PC-9 (cell line): ENCODE measurements at places on chromosomes 12 and 14. TPM values are rescaled to one million over a fixed set of nuclear protein-coding genes. Genes with fewer than 3 reads are reported as not detected.

Gene SERPINA5
- total RNA-seq, result not detected in 2 replicates

Gene MYO1H
- not detected in 2 replicates for total RNA-seq

Gene LGALS3
- 122 and 142 TPM in 2 replicates for total RNA-seq

Gene KRT79
- 0.28 TPM in 1 of 2 replicates, not detected in the other for total RNA-seq

Gene ASPG
- total RNA-seq, result 0.33 TPM in 1 of 2 replicates, not detected in the other

Gene TBX5
- not detected in 2 replicates for total RNA-seq

GRCh38 chr12:23803540-23803939 is 145.9 kb downstream of the SOX5 start:
- DNase-seq, result no peak
- H3K4me1 ChIP-seq, result no peaks in the 10 kb centered on the region
- H3K36me3 ChIP-seq, result no peaks in the 10 kb centered on the region
- H3K27ac ChIP-seq, result no peak overlapping the region

DNA sequence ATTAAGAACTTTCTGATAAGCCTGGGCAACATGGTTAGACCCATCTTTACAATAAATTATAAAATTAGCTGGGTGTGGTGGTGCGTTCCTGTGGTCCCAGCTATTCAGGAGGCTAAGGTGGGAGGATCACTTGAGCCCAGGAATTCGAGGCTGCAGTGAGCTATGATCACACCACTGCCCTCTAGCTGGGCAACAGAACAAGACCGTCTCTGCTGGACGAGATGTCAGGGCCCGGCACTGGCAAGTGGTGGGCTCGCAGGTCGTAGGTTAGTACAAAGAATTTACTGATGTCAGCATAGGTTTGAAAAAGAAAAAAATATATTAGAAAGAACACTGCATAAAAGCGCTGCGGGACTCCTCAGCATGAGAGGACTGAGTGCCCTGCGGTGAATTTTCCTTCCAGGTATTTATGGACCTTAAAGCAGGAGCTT is 15.7 kb upstream of the VSIG10 start:
- H3K4me3 ChIP-seq, result no peak overlapping the region
- no peak overlapping the region for H3K27ac ChIP-seq
- DNase-seq, result no peak
- no peaks in the 10 kb centered on the region for H3K27me3 ChIP-seq
- no peaks in the 10 kb centered on the region for H3K4me1 ChIP-seq
- H3K36me3 ChIP-seq, result no peaks in the 10 kb centered on the region

- DNase-seq, result no peak
- no peaks in the 10 kb centered on the region for H3K27me3 ChIP-seq
- H3K27ac ChIP-seq, result peak overlapping the region; percentile 40
- H3K4me1 ChIP-seq, result peaks cover 71% of the 10 kb centered on the region
- H3K4me3 ChIP-seq, result no peak overlapping the region
- peaks cover 41% of the 10 kb centered on the region for H3K36me3 ChIP-seq
Observed at GRCh38 chr14:61718039-61718438, 22.7 kb downstream of the HIF1A start.

- no peak overlapping the region for H3K4me3 ChIP-seq
- no peaks in the 10 kb centered on the region for H3K4me1 ChIP-seq
- no peaks in the 10 kb centered on the region for H3K36me3 ChIP-seq
- no peak overlapping the region for H3K27ac ChIP-seq
Observed at GRCh38 chr14:97603201-97603600, 806.0 kb downstream of the VRK1 start.

DNA sequence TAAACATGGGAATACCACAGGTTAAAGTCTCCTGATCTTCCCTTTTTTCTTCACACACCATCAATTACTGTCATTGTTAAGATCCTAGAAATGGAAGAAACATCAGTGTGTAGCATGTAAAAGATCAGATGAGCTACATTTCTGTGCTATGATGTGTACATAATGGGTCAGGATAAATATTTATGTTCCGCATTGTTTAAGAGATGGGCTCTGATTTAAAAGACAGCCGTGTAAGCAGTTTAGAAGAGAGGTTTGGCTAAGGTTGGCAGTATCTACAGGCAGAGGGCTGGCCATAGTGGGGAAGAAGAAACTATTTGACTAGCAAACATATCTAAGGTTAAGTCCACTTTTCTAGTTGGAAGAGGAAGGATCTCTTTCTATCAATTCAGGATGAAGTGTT is 49.4 kb downstream of the LRRC9 start:
- H3K4me3 ChIP-seq, result no peak overlapping the region
- no peaks in the 10 kb centered on the region for H3K4me1 ChIP-seq
- no peak for DNase-seq
- no peaks in the 10 kb centered on the region for H3K36me3 ChIP-seq
- H3K27me3 ChIP-seq, result no peaks in the 10 kb centered on the region
- H3K27ac ChIP-seq, result no peak overlapping the region

GRCh38 chr12:95126736-95127135 is 53.3 kb upstream of the NR2C1 start:
- no peaks in the 10 kb centered on the region for H3K27me3 ChIP-seq
- 0 out of 2 replicates have a peak, but pooled peaks cover 9% of the 10 kb centered on the region for H3K36me3 ChIP-seq
- H3K4me1 ChIP-seq, result no peaks in the 10 kb centered on the region
- no peak overlapping the region for H3K27ac ChIP-seq
- H3K4me3 ChIP-seq, result no peak overlapping the region
- no peak for DNase-seq

DNA sequence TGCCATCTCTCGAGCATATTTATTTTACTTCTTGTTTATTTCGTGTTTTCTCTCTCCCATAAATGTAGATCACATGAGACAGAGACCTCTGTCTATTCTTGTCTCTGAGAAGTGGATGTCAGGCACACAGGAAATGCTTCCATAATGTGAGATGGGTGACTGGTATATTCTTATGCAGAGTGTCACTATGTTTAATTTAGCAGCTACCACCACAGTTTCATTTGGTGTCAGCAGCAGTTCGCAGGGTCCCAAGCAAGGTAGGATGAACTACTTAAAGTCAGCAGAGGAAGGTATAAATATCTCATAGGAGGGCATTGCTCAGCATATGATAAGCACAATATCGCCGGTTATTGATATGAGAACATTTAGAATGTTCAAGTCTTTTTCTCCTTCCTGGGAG is 180.9 kb upstream of the CNTN1 start:
- H3K36me3 ChIP-seq, result no peaks in the 10 kb centered on the region
- no peak overlapping the region for H3K4me3 ChIP-seq
- no peaks in the 10 kb centered on the region for H3K4me1 ChIP-seq
- no peak for DNase-seq
- no peak overlapping the region for H3K27ac ChIP-seq

DNA sequence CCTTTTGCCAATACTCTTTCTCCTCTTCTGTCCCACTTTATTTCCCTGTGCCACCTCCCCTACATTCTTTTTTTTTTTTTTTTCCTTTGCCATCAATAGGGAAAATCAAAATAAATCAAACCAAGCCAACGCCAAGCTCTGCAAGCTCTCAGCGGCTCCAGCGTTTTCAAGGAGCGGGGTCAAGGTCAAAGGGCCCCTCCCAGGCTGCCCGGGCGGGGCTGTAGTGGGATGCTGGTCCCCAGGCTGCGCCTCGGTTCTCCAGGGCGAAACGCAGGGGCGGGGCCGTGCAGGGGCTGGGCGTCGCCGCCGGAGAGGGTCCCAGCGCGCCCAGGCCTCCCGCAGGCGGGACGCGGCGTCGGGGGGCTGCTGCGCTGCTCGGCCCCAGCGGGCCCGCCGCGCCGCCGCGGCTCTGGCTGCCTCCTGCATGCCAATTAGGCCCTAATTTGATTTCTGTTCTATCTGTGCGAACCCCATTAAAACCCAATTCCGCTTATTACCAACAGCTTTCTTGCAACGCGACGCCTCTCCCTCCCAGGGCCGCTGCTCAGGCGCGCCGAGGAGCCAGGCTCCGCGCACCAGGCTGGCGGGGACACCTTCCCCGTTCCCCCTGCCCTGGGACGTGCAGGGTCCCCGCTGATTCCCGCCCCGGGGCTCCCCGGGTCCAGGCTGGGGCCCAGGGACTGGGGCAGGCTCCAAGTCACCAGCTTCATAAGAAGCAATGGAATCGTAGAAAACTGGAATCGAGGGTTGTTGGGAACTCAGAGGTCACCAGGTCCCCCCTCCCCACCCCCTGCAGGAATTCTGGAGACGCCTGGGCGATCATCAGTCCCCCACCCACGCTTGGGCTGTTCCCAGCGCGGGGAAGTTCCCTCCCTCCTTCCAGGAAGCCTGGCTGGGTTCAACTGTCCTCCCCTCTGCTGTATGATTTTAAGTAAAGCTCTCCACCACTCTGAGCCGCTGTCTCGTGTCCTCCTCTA is 50.7 kb upstream of the MAP1LC3B2 start:
- H3K4me3 ChIP-seq, result no peak overlapping the region
- DNase-seq, result no peak
- no peaks in the 10 kb centered on the region for H3K27me3 ChIP-seq
- H3K36me3 ChIP-seq, result no peaks in the 10 kb centered on the region

DNA sequence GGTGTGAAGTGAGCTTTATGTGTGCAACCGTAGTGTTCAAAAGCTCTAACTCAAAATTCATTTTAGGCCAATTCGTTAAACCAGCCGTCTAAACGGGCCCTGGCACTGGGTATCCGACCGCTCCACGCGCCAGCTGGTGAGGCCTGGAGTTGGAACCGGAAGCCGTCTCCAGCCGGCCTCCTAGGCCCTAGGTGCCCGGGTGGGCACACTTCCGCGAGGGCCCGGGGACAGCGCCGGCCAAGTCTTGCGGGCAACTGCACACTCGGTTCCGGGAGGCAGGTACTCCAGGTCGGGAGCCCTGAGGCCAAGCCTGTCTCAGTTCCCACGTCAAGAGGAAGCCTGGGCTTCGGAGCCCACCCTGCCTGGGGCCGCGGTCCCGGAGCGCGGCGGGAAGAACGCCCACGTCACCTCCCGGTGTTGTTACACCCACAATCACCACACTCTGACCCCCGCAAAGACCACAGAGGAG is 16.2 kb downstream of the OTX2 start:
- no peak overlapping the region for H3K4me3 ChIP-seq
- DNase-seq, result no peak
- no peaks in the 10 kb centered on the region for H3K36me3 ChIP-seq
- no peak overlapping the region for H3K27ac ChIP-seq

DNA sequence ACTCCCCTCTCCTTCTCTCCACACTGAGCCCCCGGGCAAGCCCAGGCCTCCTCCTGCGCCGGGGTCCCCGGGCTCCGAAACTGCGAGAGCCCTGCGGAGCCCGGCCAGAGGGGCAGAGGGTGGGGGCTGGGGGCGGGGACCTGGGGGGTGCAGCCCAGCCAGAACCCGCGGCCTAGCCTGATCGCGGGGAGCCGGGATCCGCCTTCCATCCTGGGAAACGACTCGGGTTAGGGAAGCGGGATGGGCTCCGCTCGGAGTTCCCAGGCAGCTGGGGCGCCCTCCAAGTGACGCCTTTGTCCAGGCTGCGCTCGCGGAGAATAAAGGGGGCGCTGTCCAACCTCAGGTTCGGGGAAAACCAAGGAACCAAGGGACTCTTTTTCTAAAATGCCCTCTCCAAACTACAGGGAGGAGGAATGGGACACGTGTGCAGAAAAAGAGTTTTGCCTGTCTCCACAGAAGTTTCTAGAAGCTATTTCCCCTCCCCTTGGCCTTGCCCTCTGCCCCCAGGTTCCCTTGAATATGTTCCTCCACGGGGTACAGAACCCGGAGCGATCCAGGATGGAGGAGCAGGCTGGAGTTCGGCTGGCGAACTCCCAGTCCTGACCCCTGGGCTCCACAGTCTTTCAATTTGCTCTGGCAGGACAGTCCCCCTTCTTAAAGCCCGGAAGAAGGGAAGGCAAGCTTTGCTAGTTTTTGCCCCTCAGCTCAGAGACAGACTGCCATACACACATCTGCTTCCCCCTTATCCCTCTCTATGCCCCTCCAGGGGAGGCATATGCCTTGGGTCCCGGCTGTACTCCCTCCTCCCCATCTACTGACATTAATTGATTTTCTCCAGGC is 13.9 kb downstream of the NKX2-1 start:
- H3K4me1 ChIP-seq, result no peaks in the 10 kb centered on the region
- no peak overlapping the region for H3K27ac ChIP-seq
- no peak for DNase-seq
- no peak overlapping the region for H3K4me3 ChIP-seq

DNA sequence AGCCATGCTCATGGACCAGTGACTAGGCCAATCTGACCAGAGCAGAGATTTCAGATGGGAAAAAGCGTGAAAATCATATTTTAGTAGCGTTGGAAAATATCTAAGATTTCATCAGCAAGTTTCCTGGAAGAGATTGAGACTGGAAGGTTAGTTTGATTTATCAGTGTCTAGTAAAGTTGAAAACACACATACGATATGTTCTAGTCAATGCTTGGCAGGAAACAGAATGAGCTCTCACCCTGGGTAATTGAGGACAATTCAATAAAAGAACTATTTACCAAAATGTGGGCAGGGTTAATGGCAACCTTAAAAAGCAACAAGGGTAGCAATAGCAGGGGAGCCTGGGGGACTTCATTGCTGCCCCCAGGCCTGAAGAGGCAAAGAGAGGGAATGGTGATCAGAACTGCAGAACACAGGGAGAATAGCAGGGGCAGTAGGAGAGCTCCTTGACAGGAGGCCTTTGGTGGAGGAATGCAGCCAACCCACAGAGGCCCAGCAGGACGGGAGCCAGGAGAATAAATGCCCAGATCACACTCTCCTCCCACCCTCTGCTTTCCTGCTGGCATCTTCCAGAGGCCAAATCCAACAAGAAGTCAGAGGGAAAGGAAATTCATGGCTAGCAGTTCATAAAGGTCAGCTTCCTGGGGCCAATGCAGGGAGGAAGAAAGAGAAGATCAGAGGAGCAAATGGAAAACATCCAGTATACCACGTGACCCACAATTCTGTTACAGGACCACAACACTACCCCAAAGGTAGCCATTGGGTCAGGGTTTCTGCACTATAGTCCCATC is 27.6 kb upstream of the LRP6 start:
- no peak for DNase-seq
- H3K4me1 ChIP-seq, result no peaks in the 10 kb centered on the region
- no peak overlapping the region for H3K27ac ChIP-seq
- no peaks in the 10 kb centered on the region for H3K27me3 ChIP-seq
- H3K36me3 ChIP-seq, result no peaks in the 10 kb centered on the region

- no peaks in the 10 kb centered on the region for H3K27me3 ChIP-seq
- H3K4me3 ChIP-seq, result no peak overlapping the region
- peaks cover 32% of the 10 kb centered on the region for H3K4me1 ChIP-seq
- H3K36me3 ChIP-seq, result peaks cover 28% of the 10 kb centered on the region
- DNase-seq, result no peak
Observed at GRCh38 chr14:77301103-77301502, 19.6 kb downstream of the POMT2 start.

GRCh38 chr12:106359646-106360399 is 2.3 kb downstream of the POLR3B start:
- H3K27me3 ChIP-seq, result no peaks in the 10 kb centered on the region
- H3K4me1 ChIP-seq, result peaks cover 30% of the 10 kb centered on the region
- no peaks in the 10 kb centered on the region for H3K36me3 ChIP-seq
- H3K4me3 ChIP-seq, result peak overlapping the region; percentile 66; the same call in 1 of the 2 replicates
- no peak for DNase-seq

DNA sequence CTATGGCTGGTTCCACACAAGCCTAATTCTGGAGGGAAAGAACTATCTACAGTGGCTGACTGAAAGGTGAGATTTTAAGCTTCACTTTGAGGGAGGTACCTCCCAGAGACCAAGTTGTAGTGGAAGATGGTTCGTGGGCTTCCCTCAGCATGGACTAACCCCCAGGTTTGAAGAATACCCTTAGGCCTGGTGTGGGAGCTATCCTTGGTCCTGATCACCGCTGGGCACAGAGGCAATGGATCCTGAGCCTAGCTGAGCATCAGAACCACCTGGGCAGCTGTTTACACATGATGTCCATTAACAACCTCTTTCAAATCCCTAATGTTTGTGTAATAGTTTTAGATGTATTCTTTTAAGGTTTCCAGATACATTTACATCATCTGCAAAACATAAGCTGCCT is 10.3 kb downstream of the DAO start:
- H3K27me3 ChIP-seq, result no peaks in the 10 kb centered on the region
- H3K27ac ChIP-seq, result no peak overlapping the region
- no peak overlapping the region for H3K4me3 ChIP-seq
- H3K36me3 ChIP-seq, result no peaks in the 10 kb centered on the region
- no peaks in the 10 kb centered on the region for H3K4me1 ChIP-seq
- DNase-seq, result peak; percentile 8
